NCI-H1417 treated with DMSO at 0.1 percent for 48 hours (cell line): ENCODE measurements at places on chromosomes 2 and 18.

DNA sequence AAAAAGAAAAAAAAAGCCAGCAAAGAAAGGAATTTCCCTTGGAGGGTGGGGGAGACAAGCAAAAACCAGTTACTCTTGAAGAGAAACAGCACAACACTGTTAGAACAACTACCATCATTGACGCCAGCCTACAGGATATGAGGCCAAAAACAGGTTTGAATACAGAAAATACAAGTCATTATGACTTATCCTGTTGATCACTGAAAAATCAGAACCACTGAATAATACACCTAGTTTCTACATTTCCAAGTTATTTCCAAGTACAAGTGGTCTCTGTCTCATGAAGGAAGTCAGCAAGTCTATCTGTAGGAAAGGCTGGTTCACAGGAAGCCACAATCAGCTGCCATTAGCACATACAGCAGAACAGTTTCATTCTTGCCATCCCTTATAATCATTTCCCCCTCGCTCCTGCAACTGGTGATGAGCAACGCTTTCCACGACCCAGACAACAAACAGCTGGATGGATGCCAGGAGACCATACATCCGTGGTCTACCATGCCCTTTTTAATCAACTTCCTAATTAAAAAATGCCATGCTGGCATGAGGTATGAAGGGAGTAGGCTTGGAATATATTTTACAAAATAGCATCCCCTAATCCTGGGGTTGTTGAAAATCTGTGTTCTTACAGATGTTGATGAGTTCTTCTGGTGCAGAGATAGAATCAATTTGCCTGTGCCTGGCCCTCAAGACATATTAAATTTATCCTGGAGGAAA is 10.4 kb downstream of the MYT1L start:
- no peak for DNase-seq

DNA sequence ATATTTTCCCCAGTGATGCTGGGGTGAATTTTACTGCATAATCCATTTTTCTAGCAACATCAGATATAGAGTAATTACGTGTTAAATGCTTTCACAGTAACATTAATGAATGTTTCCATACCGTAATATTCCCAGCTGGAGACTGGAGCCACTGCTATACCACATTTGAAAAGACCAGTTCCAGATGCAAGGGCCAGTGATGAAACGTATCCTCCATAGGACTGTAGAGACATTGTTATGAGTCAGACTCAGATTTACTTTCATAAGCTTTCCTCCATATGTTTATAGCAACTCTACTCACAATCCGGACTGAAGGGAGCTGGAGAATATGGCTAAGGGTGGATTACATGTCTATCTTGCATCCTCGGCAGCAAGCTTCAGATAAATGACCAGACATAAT is 22.7 kb upstream of the GCG start:
- no peak for DNase-seq

- DNase-seq, result no peak
These were observed 117.8 kb downstream of the WDSUB1 start for GRCh38 chr2:159168707-159169106.

- DNase-seq, result no peak
These were observed 17.4 kb downstream of the CYTIP start for GRCh38 chr2:157426477-157426994.

DNA sequence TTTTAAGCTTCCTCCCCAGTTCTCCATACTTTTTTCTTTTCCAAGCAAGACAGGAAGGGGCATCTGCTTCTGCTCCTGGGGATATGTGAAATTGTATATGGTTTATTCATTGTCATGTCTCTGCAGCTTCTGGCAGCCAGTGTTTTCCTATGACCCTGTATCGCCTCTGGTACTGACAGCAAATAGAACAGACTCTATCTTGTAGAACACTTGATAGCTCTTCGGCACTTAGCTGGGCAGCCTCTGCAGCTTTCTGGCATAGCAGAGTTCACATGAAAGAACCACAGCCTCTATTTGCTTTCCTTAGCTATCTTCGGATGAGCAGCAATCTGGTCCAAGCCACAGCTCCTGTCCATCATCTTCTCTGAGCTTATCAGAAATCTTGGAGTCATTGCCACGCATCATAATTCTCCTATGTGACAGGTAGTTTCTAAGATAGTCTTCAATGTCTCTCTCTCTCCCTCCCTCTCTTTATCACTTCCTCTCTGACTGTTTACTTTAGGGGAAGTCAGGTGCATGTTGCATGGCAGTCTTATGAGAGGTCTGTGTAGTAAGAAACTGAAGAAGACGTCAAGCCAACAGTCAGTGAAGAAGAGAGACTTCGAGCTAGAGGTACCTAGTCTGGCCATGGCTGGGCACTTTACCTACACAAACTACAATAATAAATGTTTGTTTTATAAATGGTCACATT is 627.7 kb upstream of the CDH2 start:
- no peak for DNase-seq

DNA sequence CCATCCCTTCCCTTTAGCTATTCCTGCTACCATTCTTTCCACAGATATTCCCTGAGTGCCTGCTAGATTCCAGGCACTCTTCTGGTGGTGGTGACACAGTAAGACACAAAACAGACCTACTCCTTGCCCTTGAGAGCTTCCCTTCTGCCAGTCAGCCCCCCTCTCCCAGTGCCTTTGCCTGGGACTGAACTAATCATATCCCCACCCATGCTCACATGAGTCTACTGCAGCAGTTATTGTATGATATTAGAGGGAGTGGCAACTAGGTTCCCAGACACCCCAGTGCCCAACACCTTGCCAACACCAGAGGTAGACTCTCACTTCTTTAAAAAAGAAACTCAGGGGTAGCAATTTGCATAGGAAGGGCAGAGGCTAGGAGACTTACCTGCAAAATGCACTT is 7.2 kb upstream of the LBH start:
- DNase-seq, result no peak

GRCh38 chr18:57856557-57857280 is 53.6 kb upstream of the ATP8B1 start:
- DNase-seq, result peak; percentile 94

GRCh38 chr2:219308142-219309101 is 779 bp downstream of the PTPRN start:
- DNase-seq, result no peak
